Stomach (tissue), 19 donors: ENCODE measurements at places on chromosomes 1 and 21. TPM values are rescaled to one million over a fixed set of nuclear protein-coding genes. Genes with fewer than 3 reads are reported as not detected.

KCNJ10 gene
- total RNA-seq, result not detected

- DNase-seq, result peak; percentile 57
Measured at GRCh38 chr1:92482665-92483609, 3.8 kb downstream of the GFI1 start.

BRDT gene
- not detected for total RNA-seq

DNA sequence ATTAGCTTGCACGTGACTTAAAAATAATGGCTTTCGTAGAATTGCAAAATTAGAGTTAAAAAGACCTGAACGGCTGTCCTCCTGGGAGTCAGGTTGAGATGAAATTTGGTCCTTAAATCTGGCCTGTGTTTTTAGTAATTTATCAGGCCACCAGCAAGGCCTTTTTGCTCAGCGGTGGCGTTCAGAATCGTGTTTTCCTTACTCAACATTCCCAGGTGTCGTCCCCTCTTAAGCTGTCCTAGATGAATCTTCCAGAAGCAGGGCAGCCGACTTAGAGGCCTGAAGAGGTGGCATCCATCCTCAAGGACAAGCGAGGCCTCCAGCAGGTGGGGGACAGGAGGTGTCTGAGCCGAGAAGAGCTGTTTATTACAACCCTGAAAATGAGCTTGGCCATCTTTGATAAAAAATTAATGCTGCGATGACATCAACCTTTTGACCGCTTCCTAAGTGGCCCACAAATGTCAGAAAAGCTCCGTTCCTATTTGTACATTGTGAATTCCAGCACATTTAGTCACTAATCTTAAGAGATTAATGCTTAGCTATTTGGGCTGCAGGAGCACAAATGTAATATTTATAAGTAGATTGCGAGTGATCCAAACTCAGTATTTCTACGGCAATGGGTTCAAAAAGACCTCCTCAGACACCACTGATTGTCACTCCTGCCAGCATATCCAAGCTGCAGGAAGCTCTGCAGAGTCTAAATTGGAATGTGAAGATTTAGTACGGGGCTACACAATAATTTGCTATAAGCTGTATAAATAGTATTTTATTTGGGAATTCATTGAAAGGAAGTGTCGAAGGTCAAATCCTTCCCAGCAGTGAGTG lies 344.1 kb upstream of the VAMP3 start:
- DNase-seq, result no peak

GRCh38 chr1:5918275-5918649 lies 74.0 kb downstream of the NPHP4 start:
- DNase-seq, result no peak

BCL2L15 gene
- total RNA-seq, result 77.3 TPM

GRCh38 chr1:154955718-154956543 lies at the start of gene PBXIP1:
PBXIP1 (minus strand) TSS chr1:154956099; CDS start chr1:154953721, 2,378 bp downstream.
- DNase-seq, result peak; percentile 97

GRCh38 chr1:181661569-181661968 lies 178.3 kb downstream of the CACNA1E start:
- DNase-seq, result no peak

CD1E gene
- total RNA-seq, result not detected

KLHDC7A gene
- total RNA-seq, result 4.9 TPM

GRCh38 chr1:241181971-241182370 lies 175.0 kb downstream of the RGS7 start:
- no peak for DNase-seq

- DNase-seq, result no peak
Measured at GRCh38 chr1:165898837-165899236, 71.4 kb downstream of the UCK2 start.

DNA sequence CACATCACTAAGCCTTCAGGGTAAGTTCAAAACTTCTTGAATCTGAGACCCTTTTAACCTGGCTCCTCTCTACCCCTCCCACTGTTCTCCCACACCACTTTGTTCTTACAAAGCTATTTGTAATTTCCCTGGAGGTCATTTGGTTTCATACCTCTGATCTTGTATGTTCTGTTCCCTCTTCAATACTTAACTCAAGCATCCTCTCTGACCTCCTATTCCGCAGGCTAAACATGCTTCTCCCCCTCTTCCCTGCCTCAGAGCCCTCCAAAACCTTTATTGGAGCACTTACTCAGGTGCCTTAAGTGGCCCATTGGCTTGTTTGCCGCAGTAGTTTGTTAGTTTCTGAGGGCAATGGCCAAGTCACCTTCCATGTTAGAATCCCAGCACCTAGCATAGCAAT lies 54.8 kb downstream of the SSX2IP start:
- DNase-seq, result no peak

C1orf74 gene
- 0.87 TPM for total RNA-seq

DNA sequence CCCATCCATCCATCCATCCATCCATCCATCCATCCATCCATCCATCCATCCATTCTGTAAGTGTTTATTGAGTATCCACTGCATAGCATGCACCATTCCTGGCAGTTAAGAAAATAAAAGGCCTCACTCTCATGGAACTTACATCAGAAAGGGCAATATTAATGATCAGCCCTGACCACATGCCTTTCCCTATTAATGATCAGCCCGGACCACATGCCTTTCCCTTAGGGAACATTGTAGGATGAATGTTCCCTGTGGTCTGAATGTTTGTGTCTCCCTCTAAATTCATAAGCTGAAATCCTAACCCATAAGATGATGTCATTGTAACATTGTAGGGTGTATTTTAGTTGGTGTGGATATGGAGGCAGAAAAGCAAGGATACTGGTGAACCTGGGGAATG lies 365.8 kb downstream of the KIF26B start:
- DNase-seq, result no peak

DNA sequence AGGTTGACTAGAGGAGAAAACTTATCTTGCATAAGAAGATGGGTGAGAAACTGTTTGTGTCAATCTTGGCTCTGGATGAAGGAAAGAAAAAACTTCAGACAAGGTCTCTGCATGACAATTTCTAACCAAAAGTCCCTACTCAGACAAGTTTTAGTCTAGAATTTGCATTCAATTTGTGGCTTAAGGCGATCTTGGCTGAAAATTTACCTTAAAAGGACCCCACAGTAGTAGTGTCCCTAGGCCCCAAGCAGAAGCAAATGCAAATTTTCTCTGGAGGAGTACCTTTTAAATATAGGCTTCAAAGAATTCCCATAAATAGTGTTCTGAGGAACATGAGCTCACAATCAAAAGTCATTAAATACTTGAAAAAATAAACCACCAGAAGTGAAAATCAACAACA lies 17.6 kb upstream of the TMEM125 start:
- DNase-seq, result no peak

- DNase-seq, result no peak
Measured at GRCh38 chr1:100510451-100510850, 27.5 kb upstream of the GPR88 start.
